C1 segment of cervical spinal cord (tissue), 14 donors: ENCODE measurements at places on chromosomes 3 and 15.

- DNase-seq, result no peak
Observed at GRCh38 chr3:88046766-88047165, 12.0 kb downstream of the CGGBP1 start.

DNA sequence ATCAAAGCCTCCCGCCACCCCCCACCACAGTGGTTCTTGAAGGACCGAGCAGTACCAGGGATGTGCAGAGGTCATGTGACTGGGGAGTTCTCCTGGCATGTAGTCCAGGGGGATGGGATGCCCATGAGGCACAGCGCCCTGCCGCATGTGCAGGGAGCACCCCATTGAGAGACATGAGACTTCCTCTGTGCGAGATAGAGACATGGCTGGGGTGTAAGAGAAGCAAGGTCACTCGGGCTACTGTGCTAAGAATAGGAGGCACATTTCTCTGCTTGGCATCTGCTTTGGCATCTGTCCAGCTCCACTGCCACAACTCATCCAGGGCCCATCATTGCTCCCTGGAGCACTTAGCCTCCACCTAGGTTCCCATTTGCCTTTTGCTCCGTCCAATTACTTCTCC, 2.4 kb upstream of the CYP1A1 start:
- no peak for DNase-seq

DNA sequence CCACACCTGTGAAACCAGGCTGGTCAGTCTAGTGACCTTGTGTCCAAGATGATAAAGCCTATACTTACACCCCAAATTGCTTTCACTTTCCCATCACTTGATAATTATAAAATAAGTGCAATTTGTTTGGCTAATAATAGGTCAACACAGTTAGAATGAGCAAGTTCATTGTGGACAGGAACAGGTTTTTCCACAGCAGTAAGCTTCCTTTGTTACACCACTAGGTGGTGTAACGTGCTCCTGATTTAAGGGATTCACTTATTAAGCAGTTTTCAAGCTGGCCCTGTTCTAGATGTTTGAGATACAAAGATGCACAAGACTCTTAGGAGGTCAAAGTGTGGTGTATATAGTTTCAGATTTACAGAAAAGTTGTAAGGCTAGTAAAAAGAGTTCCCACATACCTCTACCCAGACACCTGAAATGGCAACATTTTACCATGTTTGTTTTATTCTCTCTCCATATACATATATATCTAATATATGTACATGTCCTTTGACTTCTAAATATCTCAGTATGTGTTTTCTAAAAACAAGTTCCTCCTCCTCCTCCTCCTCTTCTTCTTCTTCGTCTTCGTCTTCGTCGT, 6.8 kb upstream of the MFSD1 start:
- no peak for DNase-seq

DNA sequence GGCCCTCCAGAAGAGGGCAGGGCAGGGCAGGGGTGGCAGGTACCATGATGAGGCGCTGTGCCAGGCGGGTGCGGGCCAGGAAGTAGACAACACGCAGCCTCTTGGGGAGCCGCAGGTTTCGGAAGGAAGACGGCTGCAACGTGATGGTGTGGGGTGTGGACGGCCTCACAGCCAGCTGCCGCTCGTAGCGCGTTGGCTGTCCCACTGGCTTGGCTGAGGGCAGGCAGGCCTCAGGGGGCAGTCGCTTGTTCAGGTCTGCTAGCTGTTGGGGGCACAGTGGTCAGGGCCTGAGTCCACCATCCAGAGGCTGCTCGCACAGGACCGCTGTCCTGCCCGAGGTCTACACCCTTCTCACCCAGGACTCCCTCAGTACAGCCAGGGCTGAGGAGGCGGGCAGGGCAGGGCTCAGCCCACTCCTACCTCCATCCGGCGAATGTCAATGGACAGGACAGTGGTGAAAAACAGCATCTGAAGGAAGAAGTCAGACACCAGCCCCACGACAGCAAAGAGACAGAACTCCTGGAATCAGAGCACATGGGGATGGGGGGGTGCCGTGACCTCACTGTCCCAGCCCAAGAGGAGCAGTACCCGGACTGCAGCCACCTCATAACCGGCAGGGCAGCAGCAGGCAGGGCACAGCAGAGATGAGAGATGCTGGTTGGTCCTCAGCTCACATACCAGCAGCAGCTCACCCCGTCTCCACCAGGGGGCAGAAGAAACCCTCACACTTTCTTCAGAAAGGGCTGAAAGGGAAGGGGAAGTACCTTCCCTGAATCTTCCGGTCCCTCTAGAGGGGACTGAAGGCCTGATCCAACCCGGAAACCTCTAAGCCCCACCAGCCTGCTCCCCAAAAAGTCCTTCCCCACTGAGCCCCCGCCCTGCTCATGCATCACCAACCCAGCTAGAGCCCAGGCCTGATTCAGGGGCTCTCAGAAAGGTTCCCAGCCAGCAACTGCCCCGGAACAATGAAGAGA, 40.0 kb downstream of the PTPN23 start:
- DNase-seq, result peak; percentile 70

- DNase-seq, result no peak
Observed at GRCh38 chr3:115363071-115363470, 216.0 kb upstream of the ZBTB20 start.

GRCh38 chr15:88029696-88030095, 226.8 kb downstream of the NTRK3 start:
- DNase-seq, result no peak

DNA sequence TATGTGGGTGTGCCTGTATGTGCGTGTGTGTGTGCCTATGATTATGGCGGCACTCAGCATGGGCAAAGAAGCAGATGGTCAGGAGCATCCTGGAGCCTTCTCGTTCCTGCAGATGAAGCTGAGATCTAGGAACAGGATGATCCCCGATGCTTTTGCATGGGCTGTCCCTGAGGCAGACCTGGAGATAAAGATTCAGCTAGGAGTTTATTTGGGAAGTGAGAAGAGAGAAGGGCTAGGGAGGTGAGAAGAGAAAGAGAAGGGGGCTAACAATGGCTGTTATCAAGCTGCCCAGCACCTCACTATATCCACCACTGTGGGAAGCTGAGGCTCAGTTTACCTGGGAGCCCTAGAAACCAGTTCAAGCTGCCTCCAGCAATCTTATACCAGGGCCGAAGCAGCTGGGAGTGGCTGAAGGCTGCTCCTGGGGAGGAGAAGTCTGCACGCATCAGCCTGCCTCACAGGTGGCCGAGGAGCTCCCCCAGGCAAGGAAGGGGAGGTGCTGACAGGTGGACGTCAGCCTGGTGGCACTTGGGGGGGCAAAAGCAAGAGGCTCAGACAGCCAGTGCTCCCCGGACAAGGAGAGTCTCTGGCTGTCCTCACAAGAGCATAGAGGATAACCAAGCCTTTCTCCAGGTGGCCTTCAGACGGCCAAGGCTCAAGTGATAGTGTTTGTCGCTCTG, 94.0 kb upstream of the IQSEC1 start:
- no peak for DNase-seq

- peak; percentile 22 for DNase-seq
Observed at GRCh38 chr3:149534671-149535332, 60.3 kb downstream of the TM4SF4 start.

GRCh38 chr3:4503050-4503449, 9.9 kb downstream of the ITPR1 start:
- no peak for DNase-seq

DNA sequence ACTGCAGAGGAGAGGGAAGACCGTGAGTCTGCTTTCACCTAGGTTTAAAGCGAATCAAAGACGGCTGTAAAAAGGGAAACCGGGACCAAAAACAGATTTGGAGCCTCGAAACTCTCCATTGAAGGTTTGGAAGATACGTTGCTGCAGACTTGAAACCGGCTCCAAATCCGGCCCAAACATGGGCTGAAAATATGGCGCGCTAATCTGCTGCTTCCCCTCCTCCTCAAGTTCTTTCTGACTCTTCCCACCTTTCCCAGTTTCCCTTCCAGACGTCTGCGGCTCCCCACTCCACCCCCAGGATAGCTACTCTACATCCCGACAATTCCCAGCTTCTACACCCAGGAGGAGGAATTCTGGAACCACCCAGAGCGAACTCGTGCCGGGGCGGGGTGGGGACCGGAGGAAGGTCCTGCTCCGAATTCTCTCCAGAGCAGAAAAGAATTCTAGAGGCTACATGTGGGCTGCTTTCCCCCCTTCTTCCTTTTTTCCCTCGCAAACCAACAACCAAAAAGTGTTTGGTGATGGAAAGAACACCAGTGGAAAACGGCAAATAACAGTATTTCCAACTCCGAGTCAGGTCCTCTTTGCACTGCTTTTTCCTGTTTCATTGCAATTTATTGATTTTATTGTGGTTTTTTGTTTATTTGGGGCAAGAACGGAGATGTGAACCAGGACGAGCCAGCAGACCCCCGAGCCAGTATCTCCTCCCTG, 8.5 kb downstream of the EOMES start:
- no peak for DNase-seq

- no peak for DNase-seq
Observed at GRCh38 chr15:101613130-101614000, 38.8 kb downstream of the TM2D3 start.

GRCh38 chr3:125107363-125107762, 51.6 kb upstream of the HEG1 start:
- DNase-seq, result no peak

DNA sequence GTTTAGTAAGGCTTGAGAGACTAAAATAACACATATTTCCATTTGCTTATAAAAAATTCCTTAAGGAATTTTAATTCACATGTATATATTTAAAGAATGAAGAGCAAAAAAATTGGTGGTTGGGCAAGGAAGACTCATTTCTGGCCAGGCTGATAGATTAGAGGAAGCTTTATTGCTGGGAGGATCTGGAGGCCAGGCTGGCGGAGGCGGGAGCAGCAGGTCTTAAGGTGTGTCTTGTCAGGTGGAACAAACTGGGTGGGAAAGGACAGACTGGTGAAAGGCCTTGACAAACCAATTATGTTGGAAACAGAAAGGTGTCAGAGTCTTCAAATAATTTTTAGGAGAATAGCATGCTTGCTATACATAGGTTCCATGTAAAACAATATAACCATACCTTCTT, 124.7 kb downstream of the EPHA3 start:
- DNase-seq, result no peak

DNA sequence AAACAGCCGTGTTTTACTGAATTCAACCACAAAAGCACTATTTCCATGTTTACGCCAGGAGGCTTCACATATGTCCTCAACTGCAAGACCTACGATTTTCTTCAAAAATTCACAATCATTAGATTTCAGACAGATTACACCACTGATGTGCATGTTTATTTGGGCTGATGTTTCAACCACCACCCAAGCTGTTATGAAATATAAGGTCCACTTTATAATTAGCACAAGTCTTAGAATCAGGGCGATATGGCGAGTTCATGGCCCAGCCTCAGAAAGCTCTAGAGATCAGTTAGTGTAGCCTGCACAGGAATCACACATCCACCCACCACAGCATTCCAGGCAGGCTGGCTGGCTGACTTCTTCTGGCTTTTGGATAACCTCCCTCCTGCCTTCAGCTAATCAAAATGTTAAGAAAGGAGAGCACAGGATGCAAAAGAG, 15.4 kb downstream of the SH3BP5 start:
- no peak for DNase-seq

GRCh38 chr3:7710284-7710683, 791.3 kb upstream of the LMCD1 start:
- DNase-seq, result no peak

DNA sequence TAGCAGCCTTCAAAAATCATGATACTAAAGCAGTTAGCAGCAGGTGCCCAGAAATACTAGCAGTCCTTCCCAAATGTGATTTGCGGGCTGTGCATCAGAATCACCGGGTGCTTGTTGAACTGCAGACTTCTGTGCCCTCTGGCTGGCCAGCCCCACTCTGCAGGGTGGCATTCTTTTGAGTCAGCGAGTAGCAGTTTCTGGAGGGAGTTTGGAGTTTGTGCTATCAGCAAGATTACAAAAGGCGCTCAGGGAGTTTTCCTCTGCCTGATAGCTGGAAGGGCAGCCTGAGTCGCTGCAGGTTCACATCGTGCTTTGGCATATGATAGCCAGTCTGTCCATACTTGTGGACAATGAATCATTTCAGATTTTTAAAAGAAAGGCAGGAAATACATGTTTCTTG, 57.6 kb downstream of the CLDN11 start:
- peak; percentile 35 for DNase-seq

DNA sequence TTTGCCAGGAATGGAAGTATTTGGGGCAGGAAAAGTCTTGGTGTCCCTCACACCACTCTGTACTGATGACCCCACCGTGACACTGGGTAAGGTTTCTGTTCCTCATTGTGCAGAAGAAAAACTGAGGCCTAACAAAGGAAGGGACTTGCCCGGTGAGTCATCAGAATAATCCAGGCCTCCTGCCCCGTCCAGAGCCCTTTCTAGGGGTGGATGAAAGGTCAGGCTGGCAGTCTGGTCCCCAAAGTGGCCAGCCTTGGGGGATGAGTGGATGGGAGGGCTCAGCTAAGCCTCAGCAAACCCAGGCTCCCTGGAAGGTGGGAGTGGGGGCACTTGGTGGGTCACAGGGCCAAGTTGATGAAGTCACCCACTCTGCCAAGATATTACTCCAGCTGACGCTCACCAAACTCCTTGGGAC, 2.3 kb upstream of the DNAH1 start:
- peak; percentile 13 for DNase-seq

DNA sequence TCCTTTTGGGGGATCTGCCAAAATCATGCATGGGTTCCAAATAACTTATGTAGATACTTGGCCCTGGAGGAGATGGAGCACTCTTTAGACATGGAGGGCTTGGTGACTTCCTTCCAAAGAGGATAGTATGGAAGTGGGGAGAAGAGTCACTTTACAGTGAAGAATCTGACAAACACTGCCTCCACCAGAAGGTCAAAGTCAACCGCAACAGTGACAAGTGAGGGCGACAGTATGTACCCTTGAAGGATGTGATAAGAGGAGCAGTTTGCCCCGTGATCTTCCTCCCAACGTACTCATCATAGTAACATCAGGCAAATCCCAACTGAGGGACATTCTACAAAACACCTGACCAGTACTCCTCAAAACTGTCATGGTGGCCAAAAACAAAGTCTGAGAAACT, 62.0 kb downstream of the LMCD1 start:
- DNase-seq, result no peak

- DNase-seq, result no peak
Observed at GRCh38 chr15:48617619-48618018, 27.9 kb downstream of the FBN1 start.
